ENCODE measurements at places on chromosomes 5 and 9. TPM values are rescaled to one million over a fixed set of nuclear protein-coding genes. Genes with fewer than 3 reads are reported as not detected.
A peak's percentile ranks its signal among the peaks of the same experiment; 100 is the strongest.

Gene SPINK6
- total RNA-seq: not detected

GRCh38 chr5:74639807-74640449, 600 bp downstream of the ENC1 start:
- DNase-seq: peak; percentile 57

GRCh38 chr5:173035904-173036707, 20.0 kb upstream of the CREBRF start:
- no peak for DNase-seq

DNA sequence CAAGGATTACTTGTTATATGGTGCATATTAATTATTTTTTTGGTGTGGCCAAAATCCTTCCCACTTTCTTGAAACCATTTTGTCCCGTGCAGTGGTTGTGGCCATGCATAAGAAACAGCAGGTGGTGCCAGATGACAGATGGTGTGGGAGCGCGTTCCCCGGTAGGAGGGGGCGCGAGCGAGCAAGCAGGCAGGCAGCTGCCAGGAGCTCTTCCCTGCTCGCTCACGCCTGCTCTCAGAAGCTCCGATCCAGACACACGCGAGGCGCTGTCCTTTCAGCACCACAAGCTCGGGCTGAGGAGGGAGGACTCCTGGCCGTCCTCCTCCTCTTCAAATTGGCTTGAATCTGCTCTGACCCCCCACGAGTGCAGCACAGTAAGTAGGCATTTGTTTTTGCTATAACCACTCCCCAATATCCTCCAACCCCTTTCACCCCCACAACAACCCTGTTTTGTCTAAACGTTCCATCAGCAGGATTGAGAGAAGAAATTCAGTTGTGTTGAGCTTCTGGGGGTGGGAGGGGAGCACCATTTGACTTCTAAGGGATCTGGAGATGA, at the start of gene NSG2:
NSG2 (plus strand) TSS at position 237 of the 556 bp plus-strand sequence. CDS start 1,050 bp downstream, outside the sequence.
- DNase-seq: peak; percentile 92

- no peak for DNase-seq
These were observed 68.5 kb downstream of the DROSHA start for GRCh38 chr5:31463351-31463750.

- DNase-seq: peak; percentile 28
These were observed 70.5 kb downstream of the ADAMTSL1 start for GRCh38 chr9:18544456-18544855.

All from Karpas-422 (cell line).